ENCODE measurements at places on chromosomes 7 and 10.

DNA sequence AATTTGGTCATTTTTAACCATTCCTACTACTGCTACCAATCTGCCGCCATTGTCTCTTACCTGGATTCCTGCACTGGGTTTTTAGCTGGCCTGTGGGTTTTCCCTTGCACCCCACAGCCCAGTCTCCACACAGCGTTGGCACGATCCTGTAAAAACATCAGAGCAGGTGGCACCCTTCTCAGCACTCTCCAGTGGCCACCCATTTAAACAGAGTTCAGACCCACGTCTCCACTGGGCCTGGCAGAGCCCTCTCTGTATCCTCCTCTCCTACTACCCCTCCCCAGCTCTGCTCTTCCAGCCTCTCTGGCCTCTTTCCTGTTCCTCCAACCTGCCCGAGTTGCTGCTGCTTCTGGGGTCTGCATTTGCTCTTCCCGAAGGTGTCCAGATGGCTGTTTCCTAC lies 259.4 kb downstream of the SDK1 start:
- DNase-seq: no peak

GRCh38 chr7:82179311-82179710 lies 264.3 kb downstream of the CACNA2D1 start:
- DNase-seq: no peak

GRCh38 chr7:139597028-139597427 lies 73.5 kb downstream of the CLEC2L start:
- DNase-seq: no peak

GRCh38 chr10:118998183-118998582 lies 31.3 kb upstream of the NANOS1 start:
- DNase-seq: no peak

GRCh38 chr10:88316292-88316861 lies 266.7 kb downstream of the RNLS start:
- no peak for DNase-seq

DNA sequence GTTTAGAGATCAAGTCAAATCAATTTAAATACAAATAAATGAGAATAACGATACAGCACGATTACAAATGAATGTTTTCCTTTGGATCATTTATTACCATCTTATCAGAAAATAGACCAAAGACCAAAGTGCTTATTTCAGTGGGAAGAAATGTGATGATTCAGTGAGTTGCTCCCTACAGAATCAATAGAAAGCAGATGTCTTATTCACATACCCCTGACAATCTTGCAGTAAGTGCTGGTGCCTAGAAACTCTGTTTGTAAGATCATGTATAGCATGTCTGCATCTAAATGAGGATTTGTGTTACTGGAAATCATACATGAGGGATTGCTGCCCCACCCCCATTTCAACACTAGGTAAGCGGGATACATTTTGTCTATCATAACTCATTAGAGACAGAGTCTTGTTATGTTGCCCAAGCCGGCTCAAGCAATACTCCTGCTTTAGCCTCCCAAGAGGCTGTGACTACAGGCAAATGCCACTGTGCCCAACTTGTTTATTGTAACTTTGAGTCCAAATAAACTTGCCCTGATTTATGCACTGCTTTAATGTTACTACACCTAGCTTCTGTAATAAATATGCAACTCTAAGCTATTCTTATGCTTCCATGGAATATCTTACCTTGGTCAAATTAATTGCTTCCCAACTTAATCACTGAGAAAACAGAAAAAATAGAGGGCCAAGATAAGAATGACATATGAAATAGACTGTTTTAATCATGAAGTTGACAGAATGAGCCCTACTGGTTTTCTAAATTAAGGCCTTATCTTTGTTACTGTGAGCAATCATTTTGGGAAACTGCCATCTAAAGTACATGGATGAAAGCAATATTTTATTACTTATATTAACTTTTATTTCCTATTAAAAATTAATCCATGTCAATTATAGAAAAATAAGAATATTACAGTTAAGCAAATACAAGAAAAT lies 82.5 kb downstream of the AHR start:
- DNase-seq: no peak
